Glutamatergic neuron (in vitro differentiated cells): ENCODE measurements at places on chromosomes 12 and 14.

DNA sequence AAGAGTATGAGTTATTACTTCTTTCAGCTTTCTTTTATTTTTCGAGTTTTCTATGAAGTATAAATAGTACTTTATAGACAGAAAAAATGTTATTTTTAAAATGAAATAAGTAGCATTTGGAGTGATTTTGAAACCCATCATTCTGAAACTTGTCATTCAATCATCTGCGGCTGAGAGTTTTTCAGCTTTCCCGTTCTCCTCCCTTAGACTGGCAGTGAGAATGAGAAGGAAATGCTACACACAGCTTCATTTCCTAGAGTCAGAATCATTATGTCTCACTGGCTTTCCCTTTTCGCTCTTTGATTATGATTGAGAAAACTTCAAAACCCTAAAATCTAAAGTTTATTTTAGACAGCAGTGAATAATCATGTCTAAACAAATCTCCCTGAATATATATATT is 33.7 kb upstream of the GNPNAT1 start:
- no peak for DNase-seq

- DNase-seq = no peak
Observed at GRCh38 chr12:126355346-126355745, 1290.1 kb downstream of the AACS start.

DNA sequence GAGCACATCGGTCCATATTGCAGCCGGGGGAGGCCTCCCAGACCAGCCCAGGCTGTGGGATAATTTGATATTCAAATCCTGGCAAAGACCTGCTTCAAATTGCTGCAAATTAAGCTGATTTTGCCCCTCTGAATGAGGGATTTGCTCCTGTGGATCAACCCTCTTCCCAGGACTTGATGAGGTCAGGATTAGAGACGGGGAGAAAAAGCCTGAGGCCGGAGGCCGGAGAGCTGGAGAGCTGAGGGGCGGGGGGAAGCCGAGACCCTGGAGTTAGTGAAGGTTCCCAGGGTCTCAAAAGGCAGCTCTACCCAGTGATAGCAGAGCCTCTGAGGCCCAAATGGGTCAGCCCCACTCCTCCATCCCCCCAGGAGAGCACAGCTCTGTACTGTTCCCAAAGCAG is 17.5 kb upstream of the VSX2 start:
- no peak for DNase-seq

GRCh38 chr14:47276931-47277330 is 398.5 kb downstream of the MDGA2 start:
- no peak for DNase-seq

DNA sequence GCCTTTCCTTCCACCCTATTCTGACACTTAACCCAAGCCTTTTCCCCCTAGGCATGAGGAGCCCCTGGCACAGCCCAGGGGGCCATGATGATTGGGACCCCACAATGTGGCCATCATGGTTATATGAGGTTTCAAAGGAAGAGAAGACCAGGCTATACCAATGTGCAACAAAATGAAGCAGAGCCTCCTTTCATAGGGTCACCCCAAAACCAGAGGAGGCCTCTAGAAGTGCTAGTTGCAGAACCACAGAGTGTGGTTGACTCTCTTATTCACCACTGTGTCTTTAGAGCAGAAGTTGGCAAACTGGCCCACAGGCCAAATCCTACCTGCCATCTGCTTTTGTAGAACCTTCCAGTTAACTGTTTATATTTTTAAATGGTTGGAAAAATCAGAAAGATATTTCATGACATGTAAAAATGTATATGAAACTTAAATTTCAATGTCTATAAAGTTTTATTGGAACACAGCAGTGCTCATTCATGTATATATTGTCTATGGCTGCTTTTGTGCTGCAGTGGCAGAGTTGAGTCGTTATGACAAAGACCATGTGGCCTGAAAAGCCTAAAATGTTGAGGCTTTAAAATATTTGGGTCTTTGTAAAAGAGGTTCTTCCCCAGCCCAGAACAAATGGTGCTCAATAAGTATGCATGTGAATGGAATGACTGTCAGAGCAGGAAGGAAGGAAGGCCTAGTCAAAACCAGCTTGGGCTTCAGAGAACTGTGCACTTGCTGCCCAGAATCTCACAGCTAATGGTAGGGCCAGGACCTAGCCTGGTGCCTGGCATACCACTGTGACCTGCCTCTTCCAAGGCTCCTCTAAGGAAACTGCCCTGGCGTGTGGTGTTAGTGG is 49.2 kb downstream of the SUSD6 start:
- DNase-seq = no peak

DNA sequence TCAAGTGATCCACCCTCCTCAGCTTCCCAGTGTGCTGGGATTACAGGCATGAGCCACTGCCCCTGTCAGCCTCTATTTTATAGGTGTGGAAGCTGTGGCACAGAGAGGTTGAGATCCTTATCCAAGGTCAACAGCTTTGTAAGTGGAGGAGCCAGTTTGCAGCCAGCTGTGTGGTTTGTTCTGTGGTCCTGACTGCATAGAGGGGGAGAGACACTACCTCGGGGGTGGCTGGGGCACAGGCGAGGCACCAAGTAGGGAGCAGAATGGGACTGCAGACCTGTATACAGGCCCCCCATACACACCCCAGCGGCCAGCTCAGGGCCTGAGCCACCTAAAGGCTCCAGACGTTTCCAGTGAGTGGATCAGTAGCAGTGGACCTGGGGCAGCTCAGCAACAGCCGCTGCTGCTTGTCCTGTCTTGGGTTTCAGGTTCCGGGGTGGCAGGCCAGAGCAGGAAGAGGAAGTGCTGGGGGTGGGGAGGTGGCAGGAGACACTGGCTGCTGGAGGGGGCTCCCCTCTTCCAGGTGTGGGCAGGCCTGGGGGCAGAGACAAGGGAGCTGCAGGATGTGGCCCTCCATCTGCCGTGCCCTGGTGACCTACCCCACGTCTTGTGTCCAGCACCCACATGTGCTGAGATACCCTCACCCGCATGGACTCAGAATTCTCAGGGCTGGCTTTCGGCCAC is 11.0 kb downstream of the ORAI1 start:
- DNase-seq = no peak

DNA sequence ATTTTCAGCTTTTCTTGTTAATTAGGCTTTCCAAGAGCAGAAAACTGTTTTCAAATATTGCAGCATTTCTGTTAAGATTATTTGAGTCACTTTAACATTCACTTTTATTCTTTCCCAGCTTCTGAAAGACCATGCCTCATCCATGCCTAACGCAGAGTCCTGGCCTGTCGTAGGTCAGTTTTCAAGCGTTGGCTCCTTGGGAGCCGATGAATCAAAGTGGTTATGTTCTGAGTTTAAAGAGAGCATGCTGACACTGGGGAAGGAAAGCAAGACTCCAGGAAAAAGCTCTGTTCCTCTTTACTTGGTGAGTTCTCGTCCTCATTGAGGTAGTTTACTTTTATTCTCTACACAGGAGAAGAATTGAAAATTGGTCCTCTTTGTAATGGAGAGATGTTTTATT is 33.1 kb downstream of the TDP1 start:
- no peak for DNase-seq

GRCh38 chr12:95418142-95418541 is 55.8 kb upstream of the METAP2 start:
- no peak for DNase-seq

DNA sequence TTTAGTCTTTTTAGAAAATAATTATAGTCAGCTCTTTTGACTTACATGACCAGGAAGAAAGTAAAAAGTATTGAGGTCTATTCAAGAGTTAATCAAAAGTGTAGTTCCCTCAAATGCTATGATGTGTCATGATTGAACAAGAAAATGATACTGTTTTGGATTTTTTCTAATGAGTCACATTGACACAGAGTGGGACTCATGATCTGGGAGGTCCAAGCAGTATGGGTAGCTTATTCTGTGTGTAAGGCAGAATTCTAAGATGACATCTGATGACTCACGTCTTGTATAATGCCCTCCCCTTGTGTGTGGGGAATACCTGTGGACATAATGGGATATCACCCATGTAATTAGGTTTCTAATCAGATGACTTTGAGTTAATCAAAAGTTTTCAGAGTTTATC is 178.1 kb upstream of the DDHD1 start:
- no peak for DNase-seq

DNA sequence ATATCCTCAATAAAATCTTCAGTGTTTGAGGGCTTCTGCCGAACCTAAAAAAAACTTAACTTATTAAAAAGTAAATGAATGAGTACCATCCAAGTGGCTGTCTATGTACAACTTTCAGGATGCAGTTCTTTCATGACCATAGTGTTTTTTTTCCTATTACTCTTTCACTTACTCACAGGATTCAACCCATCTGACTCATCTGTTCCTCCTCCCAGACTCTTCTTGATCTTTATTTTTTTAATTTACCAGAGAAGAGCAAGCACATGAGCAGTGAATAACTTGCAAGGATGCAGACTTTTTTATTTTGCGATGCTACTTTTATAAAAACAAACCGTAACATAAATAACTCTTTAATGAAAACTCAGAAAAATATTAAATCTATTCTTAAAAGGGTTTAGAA is 24.5 kb downstream of the RECQL start:
- no peak for DNase-seq

DNA sequence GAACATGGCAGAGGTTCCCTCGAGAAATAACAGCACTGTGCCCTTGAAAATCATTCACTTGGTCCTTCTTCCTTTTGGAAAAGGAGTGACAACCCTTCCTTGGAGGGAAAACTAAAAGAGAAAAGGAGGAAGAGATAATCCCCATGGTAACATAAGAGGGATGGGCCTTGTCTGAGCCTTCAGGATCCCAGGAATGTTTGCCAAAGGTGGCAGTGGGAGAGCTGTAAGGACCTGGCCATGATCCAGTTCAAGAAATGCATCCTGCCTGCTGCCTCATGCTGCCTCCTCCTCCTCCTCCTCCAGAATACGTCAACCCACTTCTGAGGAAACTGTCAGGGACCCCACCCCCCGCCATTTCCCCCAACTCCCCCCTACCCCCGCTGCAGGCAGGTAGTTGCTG is 118.8 kb downstream of the KCNK10 start:
- no peak for DNase-seq

- no peak for DNase-seq
Observed at GRCh38 chr12:126537961-126538530, 1472.8 kb downstream of the AACS start.

DNA sequence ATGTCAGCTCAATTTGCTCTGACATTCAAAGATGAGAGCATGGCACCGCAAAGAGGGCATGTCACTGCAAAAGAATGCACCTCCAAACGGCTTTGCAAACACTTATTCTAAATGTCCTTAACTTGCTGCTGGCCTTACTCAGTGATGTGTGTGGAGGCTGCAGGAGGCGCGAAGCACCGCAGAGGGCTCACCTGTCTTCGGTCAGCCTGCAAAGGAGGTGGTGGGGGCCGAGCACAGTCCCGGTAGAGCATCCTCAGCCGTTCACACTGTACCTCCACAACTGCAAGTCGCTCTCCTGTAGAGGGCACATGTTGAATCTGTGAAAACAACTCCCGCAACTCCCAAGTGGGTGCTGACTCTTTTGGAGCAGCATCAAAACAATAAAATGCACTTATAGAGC is 93.8 kb downstream of the TRAFD1 start:
- DNase-seq = no peak

GRCh38 chr14:92340931-92341330 is 18.0 kb downstream of the SLC24A4 start:
- no peak for DNase-seq

DNA sequence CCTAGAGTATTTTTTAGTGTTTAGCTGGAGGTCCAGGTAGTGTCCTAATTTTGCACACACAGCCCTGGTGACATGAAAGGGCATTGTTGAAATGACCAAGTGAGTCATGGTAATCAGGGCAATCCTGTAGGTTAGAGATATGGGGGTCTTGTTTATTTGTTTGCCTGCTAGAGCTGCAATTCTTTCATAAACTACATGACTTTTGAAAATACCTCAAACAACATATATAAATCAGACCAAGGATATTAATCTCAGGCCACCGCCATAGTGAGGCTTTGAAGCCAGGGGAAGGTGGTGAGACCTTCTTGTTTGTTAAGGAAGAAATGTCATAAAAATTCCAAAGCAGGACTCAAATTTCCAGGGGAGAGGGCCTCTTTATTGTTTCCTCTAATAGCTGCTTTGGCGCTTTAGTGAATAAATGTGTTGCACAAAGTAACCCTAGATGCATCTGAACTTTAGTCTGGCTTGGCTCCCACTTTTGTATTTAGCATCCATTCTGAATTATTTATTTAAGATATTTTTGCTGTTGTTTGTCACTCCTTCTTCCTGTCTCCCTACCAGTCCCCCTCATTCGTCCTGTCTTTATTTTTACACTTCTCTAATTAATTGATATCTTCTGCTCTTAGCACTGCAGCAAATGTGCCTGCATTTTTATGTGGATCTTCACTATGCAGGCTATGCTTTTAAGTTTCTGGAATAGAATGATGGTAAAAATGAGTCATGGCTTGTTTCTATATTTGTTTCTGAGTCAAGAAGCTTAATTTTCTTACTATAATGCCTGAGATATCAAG is 430.3 kb downstream of the RAD51B start:
- no peak for DNase-seq

DNA sequence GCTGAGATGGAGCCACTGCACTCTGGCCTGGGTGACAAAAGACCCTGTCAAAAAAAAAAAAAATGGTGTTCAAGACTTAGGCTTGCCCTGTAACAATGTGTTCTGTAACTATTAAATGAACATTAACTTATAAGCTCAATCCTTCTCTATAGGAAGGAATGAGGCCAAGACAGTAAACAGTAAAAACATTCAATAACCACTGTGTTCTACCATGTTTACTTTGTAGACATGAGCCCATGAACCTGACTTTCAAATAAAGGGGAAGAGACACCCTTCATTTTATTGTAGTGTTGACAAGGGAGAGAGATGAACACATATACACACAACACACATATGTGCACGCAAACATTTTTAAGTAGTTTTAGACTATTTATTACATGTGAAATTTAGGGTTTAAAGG is 20.1 kb upstream of the RASSF3 start:
- DNase-seq = no peak

GRCh38 chr12:8605057-8605456 is 7.6 kb downstream of the AICDA start:
- DNase-seq = no peak

DNA sequence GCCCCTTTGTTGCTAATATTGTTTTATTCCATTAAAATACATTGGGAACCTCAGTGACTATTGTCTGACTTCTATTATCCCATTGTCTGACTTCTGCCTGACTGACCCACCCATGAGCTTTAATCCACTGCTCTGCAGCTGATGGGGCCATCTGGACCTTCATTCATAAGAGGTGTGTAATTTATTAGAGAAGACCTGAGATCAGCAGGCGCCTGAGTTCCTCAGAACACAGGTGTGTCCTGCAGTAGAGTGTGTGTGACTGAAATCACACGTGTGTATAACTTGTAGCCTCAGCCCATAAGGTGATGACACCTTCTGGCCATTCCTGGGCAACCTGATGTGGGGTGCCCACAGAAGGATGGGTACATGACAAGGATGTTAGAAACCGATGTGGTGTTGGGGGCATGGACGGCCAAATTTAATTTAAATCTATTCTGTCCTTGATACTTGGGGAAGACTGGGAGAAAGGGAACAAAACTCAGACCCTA is 821.0 kb downstream of the TMEM121 start:
- no peak for DNase-seq
